Heart right ventricle (tissue), 16 donors: ENCODE measurements at places on chromosomes 16 and 17. TPM values are rescaled to one million over a fixed set of nuclear protein-coding genes. Genes with fewer than 3 reads are reported as not detected.

DNA sequence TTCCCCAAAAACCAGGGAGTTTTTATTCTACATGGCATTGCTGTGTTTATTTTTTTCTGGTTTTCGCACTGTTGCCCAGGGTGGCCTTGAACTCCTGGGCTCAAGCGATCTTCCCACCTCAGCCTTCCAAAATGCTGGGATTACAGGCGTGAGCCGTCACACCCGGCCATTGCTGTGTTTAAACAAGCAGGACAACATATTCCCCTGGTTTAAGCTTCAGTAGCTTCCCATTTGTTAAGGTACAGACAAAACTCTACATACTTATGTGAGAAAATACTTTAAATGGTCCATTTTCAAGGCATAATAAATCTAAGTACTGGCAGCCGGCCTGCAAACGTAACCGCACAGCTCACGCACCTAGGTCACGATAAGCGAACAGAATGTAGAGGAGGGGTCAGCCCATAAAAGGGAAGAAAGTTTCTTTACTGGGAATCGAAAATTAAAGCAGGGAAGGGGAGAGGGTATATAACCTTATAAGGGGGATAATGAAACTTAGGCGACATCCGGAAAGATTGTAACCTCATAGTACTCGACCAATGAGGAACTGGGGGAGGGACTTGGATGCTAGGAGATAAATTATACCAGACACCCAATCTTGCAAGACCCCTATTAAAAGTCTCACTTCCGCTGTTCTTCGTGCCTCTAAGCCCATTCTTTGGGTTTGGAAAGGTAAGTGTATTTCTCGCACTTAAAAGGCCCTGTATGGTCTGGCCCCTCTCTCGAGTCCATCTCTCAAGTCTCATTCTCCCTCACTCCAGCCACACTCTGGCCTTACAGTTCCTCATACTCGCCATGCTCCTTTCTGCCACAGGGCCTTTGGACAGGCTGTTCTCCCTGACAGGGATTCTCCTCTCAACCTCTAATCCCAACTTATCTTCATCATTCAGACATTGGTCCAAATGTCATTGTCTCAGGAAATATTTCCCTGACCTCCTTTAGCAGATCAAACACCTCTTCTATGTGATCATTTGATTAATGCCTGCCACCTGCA, 59.2 kb downstream of the TEX14 start:
- DNase-seq, result no peak

DNA sequence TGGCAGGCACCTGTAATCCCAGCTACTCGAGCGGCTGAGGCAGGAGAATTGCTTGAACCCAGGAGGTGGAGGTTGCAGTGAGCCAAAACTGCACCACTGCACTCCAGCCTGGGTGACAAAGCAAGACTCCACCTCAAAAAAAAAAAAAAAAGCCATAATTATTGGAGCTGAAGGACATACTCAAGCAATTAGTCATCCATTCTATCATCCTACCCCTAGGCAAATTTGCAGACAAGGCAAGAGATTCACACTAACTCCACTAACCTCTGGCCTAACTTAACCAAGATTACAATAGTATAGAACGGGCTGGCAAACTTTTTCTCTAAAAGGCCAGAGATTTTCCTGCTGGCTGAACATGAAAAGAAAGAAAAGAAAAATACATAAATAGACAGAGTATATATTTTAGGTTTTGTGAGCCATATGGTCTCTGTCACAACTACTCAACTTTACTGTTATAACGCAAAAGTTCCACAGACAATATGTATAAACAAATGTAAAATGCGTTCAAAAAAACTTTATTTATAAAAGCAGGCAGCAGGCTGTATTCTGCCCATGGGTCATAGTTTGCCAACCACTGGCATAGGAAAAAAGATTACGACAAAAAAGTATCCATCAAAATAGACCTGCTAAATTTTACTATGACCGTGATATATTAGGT, 29.7 kb downstream of the BRIP1 start:
- no peak for DNase-seq

DNA sequence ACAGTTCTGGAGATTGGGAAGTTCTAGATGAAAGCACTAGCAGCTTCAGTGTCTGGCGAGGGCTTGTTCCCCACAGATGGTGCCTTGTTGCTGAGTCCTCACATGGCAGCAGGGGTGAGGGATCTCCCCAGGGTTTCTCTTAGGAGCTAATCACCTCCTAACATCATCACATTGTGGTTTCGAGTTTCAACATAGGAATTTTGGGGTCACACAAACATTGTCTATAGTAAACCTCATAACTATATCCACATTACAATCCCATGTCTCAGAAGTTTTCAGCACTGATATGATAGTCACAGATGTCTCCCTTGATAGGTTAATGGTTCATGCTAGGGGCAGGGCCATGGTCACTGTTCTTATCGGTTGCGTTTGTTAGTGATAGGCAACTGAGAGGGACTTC, 13.8 kb downstream of the CLUAP1 start:
- DNase-seq, result no peak

TMEM238L gene
- not detected for total RNA-seq

DNA sequence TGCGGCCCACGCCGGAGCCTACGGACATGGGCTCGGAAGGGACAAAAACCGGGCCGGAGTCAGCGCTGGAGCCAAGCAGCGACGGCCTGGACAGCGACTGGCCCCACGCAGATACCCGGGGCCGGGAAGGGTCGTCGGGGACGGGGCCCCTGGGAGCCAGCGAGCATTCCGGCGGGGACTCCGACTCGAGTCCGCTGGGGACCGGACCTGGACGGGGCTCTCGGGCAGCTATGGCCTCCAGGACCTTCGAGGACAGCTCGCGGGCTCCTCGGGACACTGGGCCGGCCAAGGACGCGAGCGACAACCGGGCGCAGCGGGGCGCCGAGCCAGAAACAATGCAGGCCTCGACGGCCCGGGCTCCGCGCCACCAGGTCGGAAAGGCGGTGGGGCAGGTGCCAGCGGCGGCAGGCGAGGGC, 1.0 kb downstream of the MYO15B start:
- peak; percentile 67 for DNase-seq

KRT24 gene
- not detected for total RNA-seq

- DNase-seq, result no peak
Observed at GRCh38 chr16:72923757-72924156, 124.2 kb downstream of the ZFHX3 start.

DNA sequence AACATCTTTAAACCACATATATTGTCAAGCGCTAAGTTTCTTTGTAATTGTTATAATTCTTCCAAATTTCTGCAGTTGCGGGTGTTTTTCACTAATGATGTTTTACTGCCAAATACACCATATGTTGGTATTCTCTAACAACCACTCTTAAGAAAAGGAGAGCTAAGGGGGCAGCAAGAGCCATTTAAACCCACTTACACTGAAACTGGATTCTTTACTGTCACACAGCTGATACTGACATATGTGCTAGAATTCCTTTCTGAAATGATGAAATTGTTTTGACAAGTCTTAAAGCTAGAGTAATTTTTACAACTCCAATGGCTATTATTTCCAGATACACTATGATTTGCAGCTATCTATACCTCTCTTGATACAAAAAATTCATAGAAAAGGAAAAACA, 483.1 kb downstream of the CDH11 start:
- no peak for DNase-seq

DNA sequence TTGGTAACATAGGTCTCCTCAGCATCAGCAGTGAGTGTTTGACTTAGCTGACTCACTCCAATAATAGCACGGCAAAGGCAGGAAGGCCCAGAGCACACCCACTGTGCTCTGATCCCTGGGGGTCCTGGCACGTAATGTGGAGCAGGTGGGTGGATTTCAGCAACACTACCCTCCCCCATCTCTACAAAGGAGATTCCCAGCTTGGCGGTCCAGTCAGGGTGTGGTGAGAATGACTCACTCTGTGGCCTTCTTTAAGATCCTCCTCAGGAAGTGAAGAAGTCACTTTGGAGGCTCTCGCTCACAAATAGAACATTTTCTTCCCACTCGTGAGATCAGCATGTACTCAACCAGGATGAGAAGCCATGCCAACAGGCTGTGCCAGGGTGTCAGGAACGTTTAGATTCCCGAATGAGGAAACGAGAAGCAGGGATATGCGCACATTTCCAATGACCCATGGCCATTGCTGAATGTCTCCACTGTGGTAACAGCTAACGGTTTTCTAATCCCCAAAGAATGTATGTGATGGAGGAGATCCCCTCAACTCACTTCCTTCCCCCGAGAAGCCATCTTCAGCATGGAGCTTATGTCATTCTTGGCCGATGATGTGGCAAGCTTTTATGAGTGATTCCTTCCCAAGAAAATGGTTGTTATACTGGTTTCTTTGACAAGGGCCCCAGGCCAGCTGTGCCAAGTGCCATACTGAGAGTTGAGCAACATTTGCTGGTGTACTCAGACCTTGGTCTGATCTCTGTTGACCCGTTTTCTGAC, 365.2 kb downstream of the C16orf95 start:
- no peak for DNase-seq

- no peak for DNase-seq
Observed at GRCh38 chr16:47492036-47492427, 30.9 kb downstream of the PHKB start.

- DNase-seq, result no peak
Observed at GRCh38 chr16:87107201-87107600, 210.0 kb downstream of the C16orf95 start.

TEX19 gene
- not detected for total RNA-seq

C16orf96 gene
- total RNA-seq, result 0.07 TPM

GRCh38 chr16:19517424-19518089, 4.3 kb downstream of the GDE1 start:
- no peak for DNase-seq

TSR3 gene
- 41.5 TPM for total RNA-seq

- no peak for DNase-seq
Observed at GRCh38 chr16:10501016-10501607, 79.3 kb downstream of the EMP2 start.

KRT39 gene
- not detected for total RNA-seq

DNA sequence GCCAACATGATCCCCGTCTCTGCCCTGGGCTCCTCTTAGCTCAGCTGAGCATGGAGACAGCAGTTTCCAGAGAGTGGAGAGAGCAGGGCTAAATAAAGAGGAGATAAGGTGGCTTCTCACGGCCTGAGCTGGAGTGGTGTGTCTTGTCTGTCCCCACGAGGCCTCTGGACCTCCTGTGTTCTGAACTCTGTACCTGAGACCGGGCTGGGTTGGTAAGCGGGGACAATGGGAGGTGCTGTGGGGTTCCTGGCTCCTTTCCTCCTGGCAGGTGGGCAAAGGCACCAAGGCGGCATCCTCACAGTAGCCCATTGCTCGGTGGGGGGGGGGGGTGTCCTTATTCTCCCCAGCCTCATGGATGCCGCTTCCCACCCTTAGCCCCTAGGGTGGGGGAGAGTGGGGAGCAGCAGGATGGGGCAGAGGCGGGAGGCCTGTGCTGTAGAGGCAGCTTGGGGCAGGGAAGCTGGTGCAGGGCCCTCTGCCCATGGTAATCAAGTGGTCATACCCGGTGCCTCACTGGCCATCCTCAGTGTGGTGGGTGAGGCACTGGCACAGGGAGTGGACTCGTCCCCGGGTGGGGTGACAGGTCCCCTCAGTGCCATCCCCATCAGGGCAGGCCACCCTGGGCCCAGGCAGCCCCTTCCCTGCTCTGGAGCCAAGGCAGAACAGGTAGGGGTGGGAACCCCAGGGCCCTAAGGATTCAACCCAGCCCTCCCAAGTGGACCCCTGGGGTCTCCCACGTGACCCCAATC, 2.8 kb downstream of the AANAT start:
- DNase-seq, result no peak

DNA sequence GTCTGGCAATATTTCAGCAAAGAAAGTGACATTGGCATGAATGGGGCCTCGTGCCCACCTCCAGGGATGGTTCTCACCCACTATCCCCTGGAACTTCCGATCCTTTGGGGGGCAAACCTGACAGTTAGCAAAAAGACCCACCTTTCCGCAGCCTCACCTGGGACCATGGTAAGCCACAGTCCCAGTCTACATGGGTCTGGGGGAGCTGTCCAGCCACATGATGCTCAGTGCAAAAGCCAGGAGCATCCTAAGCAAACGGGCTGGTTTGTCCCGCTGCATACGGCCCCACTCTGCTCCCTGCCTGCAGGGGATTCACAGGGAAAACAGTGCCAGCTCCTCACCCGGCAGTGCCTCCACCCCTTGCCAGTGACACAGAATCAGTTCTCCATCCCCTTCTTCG, 19.3 kb downstream of the AIPL1 start:
- no peak for DNase-seq

KLHL10 gene
- total RNA-seq, result not detected

WNT9B gene
- 0.19 TPM for total RNA-seq

DNA sequence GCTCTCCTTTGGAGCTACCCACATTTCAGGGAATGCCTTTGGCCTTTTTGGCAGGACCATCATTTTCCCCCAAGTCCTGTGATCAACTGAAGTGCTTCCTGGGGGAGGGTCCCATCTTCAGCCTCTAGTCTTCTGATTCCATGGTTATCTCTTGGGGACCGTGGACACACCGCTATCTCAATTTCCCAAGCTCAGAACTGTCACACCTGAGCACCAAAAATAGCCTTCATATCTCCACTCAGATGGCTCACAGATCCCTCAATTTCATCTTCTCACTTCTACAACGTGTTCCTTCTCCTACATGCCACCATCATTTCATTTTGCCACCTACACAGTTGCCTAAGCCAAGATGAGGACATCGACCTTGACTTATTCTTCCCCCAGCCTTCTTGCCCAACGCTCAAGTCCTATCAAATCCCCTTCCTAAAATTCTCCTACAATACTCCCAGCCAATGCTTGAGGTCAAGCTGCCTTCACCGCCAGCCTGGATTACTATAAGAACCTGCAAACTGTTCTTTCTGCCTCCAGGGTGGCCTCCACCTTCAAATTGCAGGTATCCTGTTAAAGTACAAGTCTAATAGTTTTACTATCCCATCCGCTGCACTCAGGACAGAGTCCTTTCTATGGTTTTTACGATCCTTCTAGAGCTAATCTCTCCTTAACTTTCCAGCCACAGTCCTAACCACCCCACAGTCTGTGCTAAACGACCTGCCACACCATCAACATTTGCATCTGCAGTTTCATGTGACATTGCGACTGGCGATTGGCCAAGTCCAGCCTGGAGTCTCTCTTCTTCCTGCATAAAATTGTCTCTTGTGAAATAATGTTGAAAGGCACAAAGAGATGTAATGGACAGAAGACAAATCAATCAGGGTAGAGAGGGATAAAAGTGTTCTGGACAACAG, 6.2 kb downstream of the ATP6V0D1 start:
- DNase-seq, result no peak

TNK1 gene
- total RNA-seq, result 4.4 TPM

GRCh38 chr17:43475494-43476089, 8.2 kb upstream of the DHX8 start:
- DNase-seq, result no peak

RAMP2 gene
- total RNA-seq, result 34.3 TPM

- no peak for DNase-seq
Observed at GRCh38 chr16:87897521-87898505, 28.5 kb upstream of the SLC7A5 start.

B4GALNT2 gene
- total RNA-seq, result not detected

DNA sequence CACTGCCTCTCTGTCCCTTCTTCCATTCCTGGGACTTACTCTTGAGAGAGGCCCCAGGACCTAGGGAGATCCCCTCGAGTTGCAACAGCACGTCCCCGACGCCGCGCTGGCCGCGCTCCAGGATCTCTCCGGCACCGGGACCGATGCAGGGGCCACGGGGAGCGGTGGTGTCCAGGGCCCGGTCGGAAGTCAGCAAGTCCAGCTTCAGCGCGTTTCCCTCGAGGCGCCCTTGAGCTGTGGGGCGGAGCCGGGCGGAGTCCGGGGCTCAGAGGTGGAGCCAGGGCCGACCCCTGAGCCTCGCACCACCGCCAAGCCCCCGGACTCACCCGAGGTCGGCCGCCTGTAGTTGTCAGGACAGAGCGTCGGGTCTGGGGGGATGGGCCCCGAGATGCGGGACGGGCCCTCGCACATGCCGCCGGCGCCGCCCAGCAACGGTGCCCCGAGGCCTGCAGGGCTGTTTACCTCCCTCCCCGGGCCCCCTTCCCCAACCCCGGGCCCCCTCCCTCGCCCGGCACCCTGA, 458 bp downstream of the ENKD1 start:
- DNase-seq, result no peak
